ENCODE measurements at places on chromosomes 4 and X. TPM values are rescaled to one million over a fixed set of nuclear protein-coding genes. Genes with fewer than 3 reads are reported as not detected.

- DNase-seq = no peak
These were observed 33.2 kb upstream of the NAP1L5 start for GRCh38 chr4:88730811-88731210.

DNA sequence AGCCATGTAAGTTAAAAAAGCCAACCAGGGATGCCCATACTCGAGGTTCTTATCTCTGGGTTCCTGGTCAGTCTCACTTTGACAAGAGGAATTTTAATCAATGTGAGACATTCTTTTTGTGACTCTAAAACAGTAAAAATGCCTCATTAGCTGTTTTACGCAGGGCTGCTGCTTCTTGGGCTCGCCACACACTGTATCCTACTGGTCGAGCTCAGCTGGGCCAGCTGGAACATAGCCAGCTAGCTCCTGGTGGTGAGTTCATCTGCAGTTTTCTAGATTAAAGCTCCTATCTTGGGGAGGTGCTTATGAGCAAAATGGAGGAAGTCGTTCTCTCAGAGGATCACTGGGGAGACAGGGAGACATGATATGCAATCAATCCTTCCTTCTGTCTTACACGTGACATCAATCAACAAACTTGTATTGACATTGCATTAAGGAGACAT is 55.9 kb upstream of the LEF1 start:
- DNase-seq = no peak

- no peak for DNase-seq
These were observed 20.9 kb upstream of the CCDC149 start for GRCh38 chr4:24933684-24934275.

GRCh38 chr4:93433840-93434239 is 394.7 kb upstream of the ATOH1 start:
- no peak for DNase-seq

DNA sequence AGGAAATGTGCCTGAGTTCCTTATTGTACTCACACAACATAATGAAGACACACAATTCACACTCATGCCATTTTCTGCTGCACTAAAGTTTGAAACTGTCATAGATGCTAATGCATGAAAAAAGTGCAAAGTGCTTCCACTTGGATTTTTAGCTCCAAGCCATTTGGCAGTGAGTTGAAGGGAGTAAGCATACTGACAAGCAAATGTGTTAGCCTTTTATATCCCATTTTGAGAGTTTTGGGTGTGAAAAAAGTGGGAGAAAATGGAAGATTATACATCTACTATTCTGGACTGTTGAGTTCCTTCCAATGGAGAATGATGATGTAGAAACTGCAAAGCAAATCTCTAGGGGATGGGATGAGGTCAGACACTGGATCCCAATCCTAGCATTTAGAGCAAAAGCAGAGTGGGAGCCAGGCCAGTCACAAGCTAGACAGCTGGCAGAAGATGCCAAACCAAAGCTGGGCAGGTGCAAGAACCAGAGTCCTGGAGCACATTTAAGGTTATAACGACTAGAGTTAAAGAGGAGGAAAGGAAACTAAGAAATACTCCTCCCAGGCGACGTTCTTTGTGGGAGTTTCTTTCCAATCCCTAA is 216.8 kb downstream of the FBXO8 start:
- DNase-seq = no peak

DNA sequence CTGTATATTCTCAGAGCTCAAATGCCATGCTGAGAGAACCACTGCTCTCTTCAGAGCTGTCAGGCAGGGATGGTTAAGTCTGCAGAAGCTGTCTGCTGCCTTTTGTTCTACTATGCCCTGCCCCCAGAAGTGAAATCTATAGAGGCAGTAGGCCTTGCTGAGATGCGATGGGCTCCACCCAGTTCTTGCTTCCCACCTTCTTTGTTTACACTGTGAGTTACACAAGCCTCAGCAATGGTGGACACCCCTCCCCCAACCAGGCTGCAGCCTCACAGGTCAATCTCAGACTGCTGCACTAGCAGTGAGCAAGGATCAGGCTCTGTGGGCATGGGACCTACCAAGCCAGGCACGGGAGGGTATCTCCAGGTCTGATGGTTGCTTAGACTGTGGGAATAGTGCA is 271.6 kb downstream of the CENPC start:
- no peak for DNase-seq

DNA sequence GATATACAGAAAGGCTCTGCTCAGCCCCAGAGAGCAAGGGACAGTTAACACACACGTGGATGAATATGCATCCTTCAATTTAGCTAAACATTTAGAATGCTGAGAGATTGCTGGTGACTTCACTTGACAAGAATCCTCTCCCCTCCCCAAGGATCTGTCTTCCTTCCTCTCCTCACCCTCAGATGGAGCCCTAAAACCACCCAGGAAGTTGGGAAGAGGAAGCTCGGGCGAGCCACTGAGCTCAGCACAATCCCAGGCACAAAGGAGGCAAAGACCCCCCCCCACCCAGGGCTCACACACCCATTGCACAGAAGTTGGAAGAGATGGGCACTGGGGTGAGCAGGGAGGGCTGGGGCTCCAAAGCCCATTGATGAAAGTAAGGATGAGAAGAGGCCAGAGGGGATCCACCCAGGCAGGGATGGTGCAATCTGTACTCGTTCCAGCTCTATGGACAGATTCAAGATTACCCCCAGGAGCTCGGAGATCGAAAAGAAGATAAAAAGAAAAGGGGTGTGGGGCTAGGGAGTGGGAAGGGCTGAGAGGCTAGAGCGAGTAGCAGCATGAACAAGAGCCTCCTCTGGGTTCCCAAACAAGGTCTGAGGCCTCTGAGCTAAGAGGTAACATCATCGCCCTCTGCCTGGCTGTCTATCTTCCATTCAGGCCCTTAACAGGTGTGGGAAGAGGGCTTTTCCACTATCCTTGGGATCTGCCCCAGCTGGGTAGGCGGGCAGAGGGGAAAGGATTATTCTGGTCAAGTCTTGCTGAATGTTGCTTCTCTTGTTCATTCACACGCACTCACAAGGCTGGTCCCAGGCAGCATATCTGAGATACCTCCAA is 1.2 kb downstream of the TFE3 start:
- DNase-seq = no peak

- DNase-seq = no peak
These were observed 251.5 kb upstream of the RASGEF1B start for GRCh38 chr4:81723019-81723884.

- DNase-seq = peak; percentile 78
These were observed 6.5 kb downstream of the C4orf50 start for GRCh38 chr4:6011686-6012085.

Gene CXorf58
- total RNA-seq = not detected

Gene POU3F4
- not detected for total RNA-seq

Data from upper lobe of right lung (tissue), 1 donor.